ENCODE measurements at places on chromosomes 12 and 14.

- DNase-seq = no peak
Observed at GRCh38 chr14:20341646-20342045, 1.8 kb upstream of the PARP2 start.

DNA sequence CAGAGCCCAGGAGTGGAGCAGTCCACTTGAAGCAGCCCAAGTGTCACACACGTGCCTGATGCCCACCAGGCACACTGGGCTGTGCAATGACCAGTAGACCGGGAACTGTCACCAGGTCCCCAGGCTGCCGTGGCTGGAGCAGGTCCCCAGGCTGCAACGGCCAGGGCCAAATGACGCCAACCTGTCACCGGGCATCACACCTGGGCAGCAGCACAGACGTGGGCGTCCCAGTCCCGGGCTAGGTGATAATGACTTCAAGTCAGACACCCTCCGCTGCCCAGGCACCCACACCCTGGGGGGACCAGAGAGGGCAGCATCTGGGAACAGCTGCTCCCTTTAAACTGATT lies 30.6 kb upstream of the MMP17 start:
- no peak for DNase-seq

DNA sequence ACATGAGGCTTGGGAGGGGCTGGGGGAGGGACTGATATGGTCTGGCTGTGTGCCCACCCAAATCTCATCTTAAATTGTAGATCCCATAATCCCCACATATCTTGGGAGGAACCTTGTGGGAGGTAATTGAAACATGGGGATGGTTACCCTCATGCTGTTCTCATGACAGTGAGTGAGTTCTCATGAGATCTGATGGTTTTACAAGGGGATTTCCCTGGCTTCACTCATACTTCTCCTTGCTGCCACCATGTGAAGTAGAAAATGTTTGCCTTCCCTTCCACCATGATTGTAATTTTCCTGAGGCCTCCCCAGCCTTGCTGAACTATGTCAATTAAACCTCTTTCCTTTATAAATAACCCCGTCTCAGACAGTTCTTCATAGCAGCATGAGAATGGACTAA lies 362.9 kb downstream of the PCNX1 start:
- no peak for DNase-seq

GRCh38 chr12:24487606-24488005 lies 461.3 kb downstream of the BCAT1 start:
- DNase-seq = no peak

DNA sequence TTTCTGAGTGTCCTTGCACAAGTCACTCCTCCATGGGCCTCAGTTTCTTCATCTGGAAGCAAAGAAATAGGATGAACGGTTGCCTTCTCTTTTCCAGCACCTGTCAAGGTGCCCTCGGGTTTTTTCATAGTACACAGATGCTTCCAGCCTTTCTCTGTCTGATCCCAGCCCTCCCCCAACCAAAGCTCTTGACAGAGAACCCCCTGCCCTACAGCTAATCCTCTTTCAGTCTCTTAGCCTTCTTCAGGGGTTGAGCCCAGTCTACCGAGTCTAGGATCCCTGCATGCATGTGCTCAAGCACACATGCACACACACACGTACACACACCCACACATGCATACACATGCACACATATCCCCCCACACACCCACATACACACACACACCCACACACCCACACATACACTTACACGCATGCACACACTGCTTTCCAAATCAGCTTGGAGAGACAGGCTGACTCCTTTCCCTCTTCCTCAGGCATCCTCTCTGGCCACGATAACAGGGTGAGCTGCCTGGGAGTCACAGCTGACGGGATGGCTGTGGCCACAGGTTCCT lies 4.7 kb downstream of the CDCA3 start:
- no peak for DNase-seq

GRCh38 chr12:71708658-71709057 lies 22.8 kb downstream of the TMEM19 start:
- no peak for DNase-seq

DNA sequence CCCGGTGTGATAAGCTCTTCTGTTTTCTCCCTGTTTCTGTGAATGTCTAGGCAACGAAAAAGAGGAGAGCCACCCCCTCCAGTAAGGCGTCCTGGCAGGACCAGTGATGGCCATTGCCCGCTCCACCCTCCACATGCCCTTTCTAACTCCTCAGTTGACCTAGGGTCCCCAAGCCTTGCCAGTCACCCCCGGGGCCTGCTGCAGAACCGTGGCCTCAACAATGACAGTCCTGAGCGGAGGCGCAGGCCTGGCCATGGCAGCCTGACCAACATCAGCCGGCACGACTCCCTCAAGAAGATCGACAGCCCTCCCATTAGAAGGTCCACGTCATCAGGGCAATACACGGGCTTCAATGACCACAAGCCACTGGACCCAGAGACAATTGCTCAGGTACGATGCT lies 94.3 kb downstream of the KICS2 start:
- no peak for DNase-seq

GRCh38 chr12:121543786-121544185 lies 37.0 kb downstream of the KDM2B start:
- no peak for DNase-seq

DNA sequence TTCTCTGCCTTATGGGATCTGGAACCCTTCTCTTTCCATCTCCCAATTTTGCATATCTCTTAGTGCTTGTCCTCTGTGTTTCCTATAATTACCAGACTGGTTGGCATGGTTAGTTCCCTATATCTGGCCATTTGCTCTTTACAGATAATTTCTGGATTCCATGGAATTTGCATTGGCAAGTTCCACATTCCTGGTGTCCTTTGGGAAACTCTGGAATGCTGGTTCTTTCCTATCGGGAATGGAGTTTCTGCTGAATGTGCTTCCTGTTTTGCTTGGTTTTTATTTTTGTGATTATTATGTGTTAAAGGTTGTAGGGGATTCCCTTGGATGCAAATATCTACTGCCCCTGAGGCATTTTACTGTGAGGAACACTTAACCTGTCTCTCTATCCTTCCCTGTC lies 193.0 kb upstream of the BTG1 start:
- DNase-seq = no peak

GRCh38 chr12:89936631-89937030 lies 228.0 kb upstream of the ATP2B1 start:
- no peak for DNase-seq

DNA sequence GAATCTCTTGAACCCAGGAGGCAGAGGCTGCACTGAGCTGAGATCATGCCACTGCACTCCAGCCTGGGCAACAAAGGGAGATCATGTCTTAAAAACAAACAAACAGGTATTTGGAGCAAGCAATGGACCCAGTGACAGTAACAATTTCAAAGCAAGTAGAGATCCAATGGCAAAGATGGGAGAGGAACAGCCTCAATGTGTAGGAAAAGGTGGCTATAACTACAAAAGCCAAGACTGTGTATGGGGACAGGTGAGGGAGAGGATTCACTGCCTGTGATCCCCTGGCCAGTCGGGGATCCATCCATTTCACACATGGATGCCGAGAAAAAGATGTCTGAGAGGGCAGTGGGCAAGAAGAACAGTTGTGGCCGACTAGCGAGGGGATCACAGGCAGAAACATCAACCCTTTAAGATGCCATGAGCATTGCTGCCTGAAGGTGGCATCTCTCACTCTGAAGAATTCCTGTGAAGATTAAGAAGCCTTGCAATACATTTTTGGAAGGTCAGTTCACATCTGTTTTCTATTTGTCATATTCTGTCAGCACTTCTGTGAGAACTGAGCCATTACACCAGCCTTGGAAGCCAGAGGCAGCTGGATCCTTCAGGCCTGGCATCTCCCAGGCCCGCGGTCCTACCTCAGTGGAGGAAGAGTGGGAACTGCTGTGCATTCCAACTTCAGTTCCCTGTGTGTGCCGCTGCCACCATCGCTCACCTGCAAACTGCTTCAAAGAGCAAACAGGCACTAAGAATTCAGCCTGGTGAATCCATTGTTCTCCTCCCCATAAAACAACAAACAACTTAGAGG lies 54.5 kb upstream of the FRS2 start:
- DNase-seq = peak; percentile 67

- DNase-seq = no peak
Observed at GRCh38 chr12:1205512-1206060, 214.6 kb downstream of the ERC1 start.

DNA sequence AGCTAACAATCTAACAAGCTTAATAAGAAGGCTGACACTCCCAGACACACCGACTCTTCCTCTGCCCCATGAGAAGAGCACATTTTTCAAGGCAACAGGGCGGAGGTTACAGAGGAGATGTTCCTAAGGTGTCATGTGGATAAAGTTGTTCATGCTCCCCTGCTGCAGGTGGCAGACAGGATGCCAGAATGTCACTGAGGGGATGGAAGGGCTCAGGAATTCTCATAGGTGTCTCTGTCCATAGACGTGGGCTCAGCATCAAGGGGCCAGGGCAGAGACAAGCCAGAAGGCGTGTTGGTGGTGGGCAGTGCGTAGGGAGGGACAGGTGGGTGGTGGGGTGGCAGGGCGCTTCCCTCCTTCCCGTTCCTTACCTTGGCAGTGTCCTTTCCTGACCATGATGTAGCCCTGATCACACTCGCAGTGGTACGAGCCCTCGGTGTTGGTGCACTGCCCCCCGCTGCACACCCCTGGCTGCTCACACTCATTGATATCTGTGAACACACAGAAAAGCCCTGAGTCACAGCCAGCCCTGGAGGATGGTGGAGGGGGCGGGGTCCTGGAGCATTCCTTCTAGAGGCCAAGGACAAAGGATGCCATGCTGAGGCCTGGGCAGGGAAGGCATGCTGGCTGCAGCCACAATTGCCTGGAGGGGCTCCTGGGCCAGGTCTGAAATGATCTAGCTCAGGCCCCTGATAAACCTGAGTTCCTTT lies 23.0 kb downstream of the ISCA2 start:
- no peak for DNase-seq

- no peak for DNase-seq
Observed at GRCh38 chr12:3980504-3981272, 107.5 kb upstream of the PARP11 start.

GRCh38 chr14:81157431-81157830 lies 63.3 kb downstream of the GTF2A1 start:
- no peak for DNase-seq

DNA sequence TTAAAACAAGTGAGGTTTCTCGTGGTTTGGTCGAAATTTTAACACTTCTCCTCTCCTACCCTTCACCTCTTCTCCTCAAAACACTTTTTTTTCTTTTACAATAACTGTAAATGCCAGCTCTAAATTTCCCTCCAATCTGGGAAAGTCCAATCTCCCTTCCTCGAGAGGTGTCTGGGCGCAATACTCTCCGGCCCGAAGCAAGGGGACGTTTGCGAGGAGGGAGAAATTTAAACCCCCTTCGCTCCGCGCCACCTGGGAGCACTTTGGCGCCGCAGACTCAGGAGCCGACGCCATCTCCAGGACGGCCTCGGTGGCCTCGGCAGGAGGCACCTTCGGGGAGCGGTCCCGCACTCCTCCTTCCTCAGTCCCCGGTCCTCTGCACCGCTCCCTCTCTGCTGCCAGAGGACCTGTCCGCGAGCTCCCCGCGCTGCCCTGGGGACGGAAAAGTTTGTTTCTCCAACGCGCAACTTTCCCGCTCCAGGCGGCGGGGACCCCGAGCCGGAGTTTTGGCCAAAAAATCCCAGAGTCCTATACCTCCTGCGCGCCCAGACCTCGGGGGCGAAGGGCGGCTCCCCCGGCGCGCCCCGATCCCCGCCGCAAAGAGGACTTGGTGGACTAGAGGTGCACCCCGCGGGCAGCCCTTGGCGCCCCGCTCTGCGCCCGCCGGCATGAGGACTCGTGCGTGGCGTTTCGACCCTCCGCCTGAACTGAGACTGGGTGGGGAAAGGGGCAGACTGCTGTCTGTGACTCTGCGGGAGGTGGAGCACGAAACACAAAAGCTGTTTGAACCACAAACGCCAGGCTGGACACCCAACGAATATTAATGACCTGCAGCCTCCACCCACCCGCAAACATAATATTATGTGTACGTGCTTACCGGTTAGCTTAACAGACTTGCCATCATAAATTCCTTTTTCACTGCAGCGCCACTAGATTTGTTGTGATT lies 95.2 kb upstream of the HMGA2 start:
- no peak for DNase-seq

DNA sequence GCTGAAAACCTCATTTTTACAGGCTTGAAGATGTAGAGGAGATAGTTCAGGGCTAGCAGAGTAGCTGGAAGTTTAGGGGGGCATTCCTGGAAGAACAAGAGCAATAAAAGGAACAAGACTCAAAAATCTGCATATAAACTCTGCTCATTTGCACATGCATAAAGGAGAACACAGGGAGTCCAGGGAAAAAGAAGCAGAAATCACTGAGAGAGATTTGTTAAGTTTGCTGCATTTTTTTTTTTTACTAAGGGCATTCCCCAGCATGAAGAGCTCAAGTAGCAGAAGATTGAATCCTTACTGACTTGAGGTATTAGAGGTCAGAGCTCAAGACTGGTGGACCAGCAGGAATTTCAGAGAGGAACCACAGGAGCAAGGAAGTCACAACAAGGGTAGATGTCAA lies 28.2 kb upstream of the BCL11B start:
- DNase-seq = no peak

- no peak for DNase-seq
Observed at GRCh38 chr12:111404362-111405148, 1.2 kb upstream of the SH2B3 start.

DNA sequence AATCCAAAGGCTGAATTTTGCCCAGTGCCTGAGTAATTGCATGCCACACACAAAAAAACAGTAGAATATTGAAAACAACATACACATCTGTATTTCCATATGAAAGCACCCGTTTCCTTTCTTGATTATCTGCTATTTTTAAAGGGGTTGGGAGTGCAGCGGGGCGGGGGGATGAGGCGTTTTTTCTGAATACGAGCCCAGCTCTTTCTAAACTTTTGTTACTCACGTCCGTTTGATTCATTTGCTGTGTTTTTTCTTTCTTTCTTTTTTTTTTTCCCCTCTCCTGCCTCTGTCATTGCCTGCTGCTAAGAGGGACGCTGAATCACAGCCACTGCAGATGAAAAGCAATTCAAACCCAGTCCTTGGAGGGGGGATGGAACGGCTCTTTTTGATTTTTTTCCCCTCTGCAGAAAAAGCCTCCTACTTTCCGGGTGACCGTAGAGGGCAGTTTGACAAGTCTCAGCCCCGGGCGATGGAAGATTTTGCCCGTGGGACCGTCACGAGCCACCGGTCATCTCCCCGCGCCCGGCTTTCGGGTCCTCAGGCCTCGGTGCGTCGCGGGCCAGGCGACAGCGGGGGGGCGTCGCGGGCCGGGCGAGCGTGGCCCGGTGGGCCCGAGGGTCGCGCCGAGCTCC lies 572 bp upstream of the RASSF8 start:
- DNase-seq = no peak

GRCh38 chr12:62860020-62860419 lies 74.9 kb downstream of the PPM1H start:
- DNase-seq = no peak

GRCh38 chr12:1502379-1502720 lies 92.0 kb downstream of the FBXL14 start:
- DNase-seq = peak; percentile 81

DNA sequence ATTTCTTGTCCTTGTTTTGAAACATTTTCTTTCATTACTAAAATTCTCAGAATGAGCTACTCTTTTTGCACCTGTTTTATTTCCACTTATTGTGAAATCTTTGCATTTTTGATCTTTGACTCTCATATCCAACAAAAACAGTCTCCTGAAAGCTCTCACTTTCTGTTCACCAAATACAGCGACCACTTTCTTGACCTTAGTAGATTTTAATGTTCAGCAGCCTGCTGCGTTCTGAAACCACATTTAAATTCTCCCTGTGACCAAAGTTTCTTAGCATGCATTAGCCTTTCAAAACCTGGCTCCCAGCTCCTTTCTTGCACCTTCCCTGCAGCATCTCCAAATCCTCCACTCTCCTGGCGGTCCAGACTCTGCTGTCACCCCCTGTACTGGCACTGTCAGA lies 404.4 kb upstream of the PDE3A start:
- DNase-seq = no peak

- DNase-seq = no peak
Observed at GRCh38 chr14:56891226-56891625, 80.9 kb upstream of the OTX2 start.

- DNase-seq = no peak
Observed at GRCh38 chr12:107447336-107447735, 238.3 kb upstream of the PWP1 start.

All from forelimb muscle (tissue), 1 donor.